H4 (cell line): ENCODE measurements at places on chromosomes 1 and 21. TPM values are rescaled to one million over a fixed set of nuclear protein-coding genes. Genes with fewer than 3 reads are reported as not detected.

RCSD1 gene
- total RNA-seq: not detected in 2 replicates

CD101 gene
- 0.12 and 0.62 TPM in 2 replicates for total RNA-seq

NBPF4 gene
- not detected in 2 replicates for total RNA-seq

TDRD5 gene
- not detected in 2 replicates for total RNA-seq

PLA2G2D gene
- total RNA-seq: not detected in 2 replicates

CRP gene
- not detected in 2 replicates for total RNA-seq

RGS18 gene
- 11.9 and 19.3 TPM in 2 replicates for total RNA-seq

OR6N1 gene
- not detected in 2 replicates for total RNA-seq

IVL gene
- not detected in 2 replicates for total RNA-seq

FAM43B gene
- total RNA-seq: 0.04 TPM in 1 of 2 replicates, not detected in the other

CLCA1 gene
- not detected in 2 replicates for total RNA-seq

TMEM82 gene
- not detected in 2 replicates for total RNA-seq

FCRL6 gene
- total RNA-seq: not detected in 2 replicates

SIK1 gene
- 1.9 TPM in 1 of 2 replicates, not detected in the other for total RNA-seq

CR1 gene
- total RNA-seq: not detected in 2 replicates

MROH9 gene
- total RNA-seq: not detected in 2 replicates

RNU1-2 gene
- total RNA-seq: not detected in 2 replicates

IER5 gene
- 4.7 and 6.0 TPM in 2 replicates for total RNA-seq

GJA5 gene
- 0.15 and 0.41 TPM in 2 replicates for total RNA-seq

ERG gene
- 0.15 and 0.25 TPM in 2 replicates for total RNA-seq

GNG12 gene
- 136 and 167 TPM in 2 replicates for total RNA-seq

CSF3R gene
- not detected in 2 replicates for total RNA-seq

OR10Z1 gene
- total RNA-seq: not detected in 2 replicates

LHX4 gene
- total RNA-seq: 0.15 TPM in 1 of 2 replicates, not detected in the other

STUM gene
- not detected in 2 replicates for total RNA-seq

MEX3A gene
- 2.8 and 4.5 TPM in 2 replicates for total RNA-seq

TNFRSF4 gene
- not detected in 2 replicates for total RNA-seq

DDX20 gene
- 20.0 and 22.7 TPM in 2 replicates for total RNA-seq

RPL22 gene
- total RNA-seq: 113 and 140 TPM in 2 replicates

TINAGL1 gene
- total RNA-seq: 0.23 and 0.90 TPM in 2 replicates

ACTL8 gene
- 0.06 and 0.70 TPM in 2 replicates for total RNA-seq

ICOSLG gene
- 0.33 and 0.80 TPM in 2 replicates for total RNA-seq

MATN1 gene
- 0.06 and 0.51 TPM in 2 replicates for total RNA-seq

IL19 gene
- not detected in 2 replicates for total RNA-seq

KRTAP11-1 gene
- total RNA-seq: not detected in 2 replicates
